ENCODE measurements at places on chromosomes 4 and X.

- DNase-seq: no peak
These were observed 54.3 kb downstream of the CHST7 start for GRCh38 chrX:46627711-46628419.

GRCh38 chr4:169127314-169127713 is 117.3 kb upstream of the CBR4 start:
- DNase-seq: no peak

DNA sequence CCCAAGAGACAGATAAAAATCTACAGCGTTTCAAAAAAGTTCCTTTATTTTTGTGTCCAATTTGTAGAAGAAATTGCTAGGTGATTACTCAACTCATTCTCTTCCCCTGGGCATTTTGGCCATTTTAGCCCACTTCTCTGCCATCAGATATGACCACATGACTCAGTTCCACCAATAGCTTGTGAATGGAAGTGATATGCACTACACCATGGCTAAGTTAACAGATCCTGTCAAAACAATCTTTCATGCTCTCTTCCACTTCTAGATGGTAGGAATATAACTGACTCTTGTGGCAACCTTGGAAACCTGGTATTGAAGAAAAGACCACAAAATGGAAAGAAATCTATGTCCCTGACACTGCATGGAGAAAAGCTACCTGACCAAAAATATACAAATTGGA is 26.2 kb upstream of the FREM3 start:
- DNase-seq: no peak

DNA sequence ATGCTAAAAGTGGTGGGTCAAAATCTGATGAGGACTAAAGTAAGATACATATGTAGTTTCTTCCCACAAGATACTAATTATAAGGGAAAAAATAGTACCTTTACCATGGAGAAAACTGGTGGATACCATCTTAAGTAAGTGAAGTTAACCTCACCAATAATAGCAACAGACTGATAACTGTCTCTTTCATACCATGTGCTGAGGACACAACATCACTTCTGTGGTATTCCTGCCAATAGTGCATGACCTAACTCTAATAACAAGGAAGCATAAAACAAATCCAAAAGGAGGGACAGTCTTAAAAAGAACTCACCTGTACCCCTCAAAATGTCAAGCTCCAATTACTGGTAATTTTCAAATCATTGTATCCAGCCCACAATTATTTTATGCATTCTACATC is 8.8 kb downstream of the UFSP2 start:
- no peak for DNase-seq
